ENCODE measurements at places on chromosomes 16 and 17.
A peak's percentile ranks its signal among the peaks of the same experiment; 100 is the strongest.

GRCh38 chr16:79554912-79555311 lies 45.6 kb downstream of the MAF start:
- DNase-seq = no peak

DNA sequence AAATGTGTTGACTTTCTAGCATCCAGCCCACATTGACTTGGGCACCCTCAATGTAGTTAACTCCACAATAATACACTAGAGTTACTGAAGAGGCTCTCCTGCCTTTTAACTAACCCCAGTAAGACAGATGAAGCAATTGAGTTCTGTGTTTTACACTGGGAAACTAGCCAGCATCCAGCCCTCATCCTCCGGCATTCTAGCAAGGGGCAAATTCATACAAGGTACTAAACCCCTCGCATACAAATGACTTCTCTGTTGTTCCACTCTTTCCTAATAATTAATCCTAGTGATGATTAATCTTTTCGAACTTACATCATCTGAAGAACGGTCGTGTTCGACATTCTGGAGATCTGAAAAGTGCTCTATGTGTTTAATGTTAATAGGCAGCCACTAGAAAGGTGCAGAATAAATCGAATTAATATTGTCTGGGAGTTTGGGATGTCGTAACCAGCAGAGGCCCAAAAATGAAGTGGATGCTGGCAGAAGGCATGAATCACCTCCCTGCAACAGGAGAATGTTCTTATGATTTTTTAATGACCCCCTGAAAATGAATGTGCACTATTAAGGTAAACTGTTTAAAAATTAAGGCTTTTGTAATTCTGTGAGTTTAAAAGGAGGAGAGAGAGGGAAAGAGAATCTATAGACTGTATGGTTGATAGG lies 249.4 kb downstream of the SNX29 start:
- no peak for DNase-seq

GRCh38 chr16:4183237-4184037 lies 58.4 kb downstream of the SRL start:
- peak; percentile 70 for DNase-seq

- no peak for DNase-seq
Measured at GRCh38 chr17:80000136-80000535, 35.5 kb downstream of the TBC1D16 start.

- DNase-seq = no peak
Measured at GRCh38 chr17:381516-381915, 28.9 kb upstream of the RPH3AL start.

DNA sequence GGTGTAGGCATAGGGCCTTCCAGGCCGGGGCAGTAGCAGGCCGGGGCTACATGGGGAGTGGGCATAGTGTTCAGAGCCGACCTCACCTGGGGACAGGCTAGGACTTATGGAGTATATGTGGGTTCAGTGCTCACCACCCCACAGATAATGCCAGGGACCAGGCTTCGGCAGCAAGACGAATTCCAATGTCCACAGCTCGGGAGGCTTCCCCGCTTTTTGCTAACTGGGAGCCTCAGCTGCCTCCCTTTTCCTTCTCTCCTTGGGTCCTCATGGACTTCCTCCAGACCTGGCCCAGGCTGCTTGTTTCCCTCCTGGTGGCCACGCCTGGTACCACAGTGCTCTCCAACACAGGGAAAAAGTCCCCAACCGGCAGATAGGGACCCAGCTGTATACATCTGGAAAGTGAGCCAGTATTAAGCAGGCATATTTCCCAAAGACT lies 20.1 kb upstream of the SLC46A1 start:
- DNase-seq = no peak

DNA sequence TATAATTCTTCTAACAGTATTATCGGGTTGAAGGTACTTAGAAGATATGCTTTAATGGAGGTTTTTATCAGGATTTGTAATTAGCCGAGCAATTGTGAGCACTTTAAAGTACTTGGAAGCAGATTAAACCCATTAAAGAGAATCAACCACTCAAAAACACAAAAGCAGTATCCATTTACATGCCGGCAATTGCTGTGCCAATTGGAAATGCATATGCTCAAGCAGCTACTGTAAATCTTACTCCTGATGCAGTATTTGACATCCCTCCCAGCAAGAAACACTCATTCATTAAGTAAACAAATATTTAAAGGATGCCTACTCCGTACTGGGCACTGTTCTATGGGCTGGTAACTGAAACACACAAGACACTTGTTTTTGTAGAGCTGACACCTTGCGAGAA lies 11.4 kb upstream of the CCL1 start:
- DNase-seq = no peak

- DNase-seq = no peak
Measured at GRCh38 chr17:64130559-64131001, 636 bp upstream of the ERN1 start.

DNA sequence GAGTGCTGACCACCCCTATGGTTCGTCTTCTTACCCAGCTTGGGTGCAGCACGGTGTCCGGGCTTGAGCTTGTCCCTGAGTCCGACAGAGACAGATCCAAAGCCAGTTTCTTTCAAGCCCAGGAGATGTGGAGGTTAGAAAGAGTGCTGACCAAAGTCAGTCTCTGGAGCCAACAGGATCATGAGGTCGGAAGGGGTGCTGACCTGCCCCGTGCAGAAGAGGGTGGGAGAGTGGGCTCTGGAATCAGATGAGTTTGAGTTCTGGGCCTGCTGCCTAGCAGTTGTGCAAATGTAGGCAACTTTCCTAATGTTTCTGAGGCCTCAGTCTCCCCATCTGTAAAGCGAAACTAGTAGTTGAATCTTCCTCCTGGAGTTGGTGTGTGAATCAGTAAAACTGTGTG lies 24.5 kb downstream of the NKD1 start:
- DNase-seq = no peak

- DNase-seq = no peak
Measured at GRCh38 chr17:40707745-40708144, 4.2 kb upstream of the KRT24 start.

- no peak for DNase-seq
Measured at GRCh38 chr16:73768786-73769203, 527.8 kb upstream of the PSMD7 start.

DNA sequence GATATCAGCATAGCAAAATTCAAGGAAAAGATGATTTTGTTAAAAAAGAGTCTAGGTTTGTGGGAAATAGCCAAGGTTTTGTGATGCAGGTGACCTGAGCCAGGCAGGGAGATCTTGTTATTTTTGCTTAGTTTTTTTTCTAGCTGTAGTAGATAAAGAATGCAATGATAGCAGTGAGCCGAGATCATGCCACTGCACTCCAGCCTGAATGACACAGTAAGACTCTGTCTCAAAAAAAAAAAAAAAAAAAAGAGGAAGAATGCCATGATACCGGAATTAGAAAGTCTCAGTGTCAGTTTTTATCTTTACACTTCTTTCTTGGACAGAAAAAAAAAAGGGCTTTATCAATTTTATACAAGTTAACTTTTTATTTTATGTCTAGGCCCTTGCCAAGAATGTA lies 27.5 kb downstream of the TMEM238L start:
- DNase-seq = no peak

DNA sequence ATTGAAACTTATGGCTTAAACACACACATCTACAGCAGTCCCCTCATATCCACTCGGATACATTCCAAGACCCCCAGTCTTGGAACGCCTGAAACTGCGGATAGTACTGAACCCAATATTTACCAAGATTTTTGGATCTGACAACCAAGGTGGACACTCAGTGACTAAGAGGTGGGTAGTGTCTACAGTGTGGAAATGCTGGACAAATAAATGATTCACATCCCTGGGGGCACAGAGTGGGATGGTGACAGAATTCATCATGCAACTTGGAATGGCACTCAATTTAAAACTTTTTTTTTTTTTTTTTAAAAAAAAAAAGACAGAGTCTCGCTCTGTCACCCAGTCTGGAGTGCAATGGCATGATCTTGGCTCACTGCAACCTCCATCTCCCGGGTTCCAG lies 54.2 kb upstream of the TRAP1 start:
- DNase-seq = no peak

GRCh38 chr16:4664538-4665418 lies 28.6 kb upstream of the NUDT16L1 start:
- peak; percentile 71 for DNase-seq

- peak; percentile 58 for DNase-seq
Measured at GRCh38 chr16:15650698-15651171, 690 bp downstream of the NDE1 start.

- DNase-seq = no peak
Measured at GRCh38 chr16:56998861-56999260, 9.5 kb downstream of the NLRC5 start.

DNA sequence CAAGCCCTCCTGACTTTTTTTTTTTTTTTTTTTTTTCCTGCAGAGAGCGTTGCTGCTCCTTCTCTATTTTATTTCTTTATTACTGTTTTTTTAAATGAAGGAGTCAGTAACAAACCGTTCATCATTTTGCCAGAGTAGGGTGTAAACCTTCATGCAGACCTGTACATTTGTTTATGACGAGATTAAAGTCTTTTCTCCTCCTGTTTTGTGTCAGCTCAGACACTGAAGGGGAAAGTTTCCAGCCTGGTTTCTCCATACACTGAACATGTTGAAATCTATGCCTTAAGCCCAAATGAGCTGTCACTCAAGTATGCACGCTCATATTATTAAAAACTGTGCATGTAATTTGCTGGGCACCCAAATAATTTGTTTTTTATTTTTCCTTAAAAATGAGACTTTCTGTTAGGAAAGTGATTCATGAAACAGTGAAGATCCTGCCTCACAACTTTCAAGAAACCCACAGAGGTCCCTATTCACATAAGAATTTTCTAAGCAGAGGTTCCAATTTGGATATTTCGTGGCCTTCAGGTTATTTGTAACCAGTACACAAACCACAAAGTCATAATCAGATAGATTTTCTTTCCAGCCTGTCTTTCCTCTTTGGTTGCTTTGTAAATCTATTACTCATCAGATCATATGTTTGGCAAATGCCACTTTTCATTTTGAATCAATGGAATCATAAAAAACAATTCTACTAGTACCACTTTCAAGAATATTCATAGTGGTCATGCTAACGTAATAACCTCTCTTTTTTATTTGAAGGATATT lies 700.3 kb downstream of the MAF start:
- DNase-seq = no peak

- no peak for DNase-seq
Measured at GRCh38 chr17:52546493-52546892, 388.0 kb upstream of the CA10 start.

- DNase-seq = no peak
Measured at GRCh38 chr16:680967-681745, 946 bp downstream of the STUB1 start.

- no peak for DNase-seq
Measured at GRCh38 chr16:86104537-86105048, 205.6 kb downstream of the IRF8 start.

DNA sequence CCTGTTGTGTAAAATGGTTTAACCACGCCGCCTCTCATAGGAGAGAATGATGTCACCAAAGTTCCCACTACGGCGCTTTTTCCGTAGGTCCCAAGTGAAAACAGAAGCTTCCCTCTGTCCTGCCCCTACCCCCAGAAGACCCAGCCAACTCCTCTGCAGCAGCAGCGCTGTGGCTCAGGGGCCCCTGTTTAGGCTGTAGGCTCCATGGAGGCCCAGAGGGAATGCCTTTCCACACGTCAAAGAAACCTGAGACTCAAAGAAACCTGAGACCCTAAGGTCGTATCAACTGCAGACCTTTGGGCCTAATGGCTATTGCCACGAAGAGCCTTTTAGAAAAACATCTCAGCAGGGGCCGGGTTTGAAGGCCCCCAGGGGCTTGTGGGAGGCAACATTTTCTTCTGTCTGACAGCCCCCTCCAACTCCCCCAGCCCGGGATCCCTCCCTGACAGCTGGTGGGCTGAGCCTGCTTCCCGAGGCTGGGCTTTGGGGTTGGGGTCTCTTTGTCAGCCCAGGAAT lies 43.1 kb upstream of the MEAK7 start:
- no peak for DNase-seq

DNA sequence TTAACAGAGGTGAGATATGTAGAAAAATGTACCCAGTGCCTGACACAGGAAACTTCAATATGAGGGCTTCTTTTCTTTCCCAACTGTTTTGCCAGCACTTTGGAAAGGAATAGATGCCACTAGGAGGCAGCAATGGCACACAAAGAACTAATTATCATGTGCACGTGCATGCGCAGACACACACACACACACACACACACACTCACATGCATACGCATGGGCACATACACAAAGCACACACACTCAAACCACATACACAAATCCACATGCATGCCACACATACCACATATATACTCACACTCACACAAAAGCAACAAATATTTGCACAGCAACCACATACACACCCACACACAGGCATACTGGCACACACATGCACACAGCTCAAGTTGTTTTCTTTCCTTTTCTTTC lies 8.8 kb upstream of the CEP112 start:
- DNase-seq = peak; percentile 29

DNA sequence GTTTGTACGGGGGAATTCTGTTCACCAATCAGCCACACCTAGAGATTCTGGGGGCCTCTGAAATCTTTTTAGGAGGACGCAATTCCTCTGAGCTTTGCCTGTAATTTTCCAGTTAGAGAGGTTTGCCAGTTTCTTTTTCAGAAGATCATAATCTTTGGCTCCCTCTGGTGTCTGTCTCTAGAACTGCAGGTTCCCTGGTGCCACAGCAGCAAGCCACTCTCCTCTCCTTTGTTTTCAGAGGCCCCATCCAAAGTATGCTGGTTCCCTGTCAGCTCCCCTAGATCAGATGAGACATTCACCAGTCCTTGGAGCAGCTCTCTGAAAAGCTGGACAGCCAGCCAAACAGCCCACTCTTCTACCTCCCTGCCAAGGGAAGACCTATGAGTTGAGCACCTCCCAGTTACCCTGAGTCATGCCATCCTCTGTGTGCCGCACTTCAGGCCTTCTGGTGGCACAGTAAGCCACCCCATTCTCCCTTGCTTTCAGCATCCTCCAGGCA lies 36.1 kb downstream of the RNF112 start:
- peak; percentile 57 for DNase-seq

DNA sequence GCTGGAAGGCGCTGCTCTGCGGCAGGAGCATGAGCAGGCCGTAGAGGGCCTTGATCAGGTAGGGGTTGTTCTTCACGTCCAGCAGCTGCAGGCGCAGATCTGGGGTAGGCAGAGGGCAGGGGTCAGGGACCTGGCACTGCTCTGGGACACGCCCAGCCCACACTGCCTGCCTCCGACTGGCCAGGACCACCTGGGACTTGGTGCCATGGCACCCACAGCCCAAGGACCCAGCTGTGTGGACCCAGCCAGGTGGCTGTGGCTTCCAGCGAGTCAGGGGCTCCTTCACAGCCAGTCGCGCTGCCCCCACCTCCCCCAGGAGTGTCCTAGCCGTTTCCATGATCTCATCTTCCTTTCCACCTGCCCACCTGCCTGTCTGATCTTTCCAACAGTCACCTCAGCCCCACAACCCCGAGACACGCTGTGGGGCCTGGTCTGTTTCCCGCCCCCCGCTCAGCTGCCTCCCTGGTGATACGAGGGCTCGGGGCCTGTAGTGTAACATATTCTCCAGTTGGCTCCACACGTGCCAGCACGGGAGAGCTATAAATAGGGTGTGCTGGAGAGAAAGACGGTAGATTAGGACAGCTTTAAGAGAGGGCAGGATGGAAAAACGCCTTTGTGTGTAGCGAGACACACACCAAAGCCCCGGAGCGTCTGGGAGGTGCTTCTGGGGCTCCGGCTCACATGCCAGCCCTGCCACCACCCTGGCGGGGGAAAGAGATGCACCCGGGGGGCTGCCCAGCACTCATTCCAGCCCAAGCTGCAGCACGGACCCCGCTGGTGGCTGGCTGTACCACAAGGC lies 7.2 kb upstream of the MTSS2 start:
- DNase-seq = no peak

All from CD8-positive, alpha-beta memory T cell (primary cell).